ENCODE measurements at places on chromosomes 5 and 9.

GRCh38 chr5:107636555-107636954 is 34.2 kb downstream of the EFNA5 start:
- no peaks in the 10 kb centered on the region for H3K27me3 ChIP-seq
- H3K4me1 ChIP-seq = peaks cover 5% of the 10 kb centered on the region
- no peak overlapping the region for H3K27ac ChIP-seq
- no peak for DNase-seq

DNA sequence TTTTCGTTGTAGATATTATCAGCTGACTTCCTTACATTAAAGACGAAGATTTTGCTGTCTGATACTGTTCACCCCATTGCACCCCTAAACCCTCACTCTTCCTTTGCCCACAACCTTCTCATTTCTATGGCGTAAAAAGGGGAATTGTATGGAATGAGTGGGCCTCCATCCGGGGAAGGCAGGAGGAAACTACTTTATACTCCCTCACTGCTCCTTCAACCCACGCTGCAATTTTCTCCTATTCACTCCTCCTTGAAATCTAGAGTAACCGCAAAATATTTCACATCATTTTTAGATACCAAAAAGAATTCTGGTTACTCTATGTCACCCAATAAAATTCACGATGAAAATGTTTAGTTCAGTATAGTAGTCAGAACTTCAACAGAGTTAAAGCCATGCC is 330.8 kb downstream of the DIRAS2 start:
- DNase-seq = no peak
- H3K4me3 ChIP-seq = no peak overlapping the region
- no peak overlapping the region for H3K27ac ChIP-seq
- no peaks in the 10 kb centered on the region for H3K4me1 ChIP-seq
- H3K27me3 ChIP-seq = peaks cover 39% of the 10 kb centered on the region

- no peak overlapping the region for H3K27ac ChIP-seq
- no peaks in the 10 kb centered on the region for H3K4me1 ChIP-seq
- DNase-seq = no peak
- no peak overlapping the region for H3K4me3 ChIP-seq
- H3K36me3 ChIP-seq = peaks cover 4% of the 10 kb centered on the region
Measured at GRCh38 chr9:133759946-133760345, 21.8 kb upstream of the SARDH start.

- H3K4me1 ChIP-seq = no peaks in the 10 kb centered on the region
- H3K27me3 ChIP-seq = no peaks in the 10 kb centered on the region
- H3K27ac ChIP-seq = no peak overlapping the region
- no peak overlapping the region for H3K4me3 ChIP-seq
Measured at GRCh38 chr5:128665747-128666355, 127.8 kb upstream of the FBN2 start.

GRCh38 chr5:160269017-160269416 is 39.7 kb downstream of the FABP6 start:
- no peaks in the 10 kb centered on the region for H3K36me3 ChIP-seq
- no peaks in the 10 kb centered on the region for H3K27me3 ChIP-seq
- no peak overlapping the region for H3K27ac ChIP-seq
- DNase-seq = no peak
- peaks cover 22% of the 10 kb centered on the region for H3K4me1 ChIP-seq
- H3K4me3 ChIP-seq = no peak overlapping the region

- no peak overlapping the region for H3K4me3 ChIP-seq
- no peak for DNase-seq
- H3K36me3 ChIP-seq = peaks cover 36% of the 10 kb centered on the region
- no peak overlapping the region for H3K27ac ChIP-seq
- H3K4me1 ChIP-seq = peaks cover 28% of the 10 kb centered on the region
Measured at GRCh38 chr9:99919930-99920329, 13.5 kb downstream of the STX17 start.

Measured in natural killer cell treated with Interleukin-12 subunit alpha and Interleukin-12 subunit beta and Interleukin-15 and Interleukin-18, amount 100 ng/mL, for 72 hours (primary cell).